ENCODE measurements at places on chromosomes 11 and 22. TPM values are rescaled to one million over a fixed set of nuclear protein-coding genes. Genes with fewer than 3 reads are reported as not detected.

The ZNF70 gene
- 8.0 TPM for total RNA-seq

GRCh38 chr11:103544874-103545273 lies 435.6 kb downstream of the DYNC2H1 start:
- ATAC-seq, result no peak
- H3K27me3 ChIP-seq, result no peaks in the 10 kb centered on the region
- no peak overlapping the region for H3K4me3 ChIP-seq
- no peaks in the 10 kb centered on the region for H3K4me1 ChIP-seq
- no peaks in the 10 kb centered on the region for H3K36me3 ChIP-seq

DNA sequence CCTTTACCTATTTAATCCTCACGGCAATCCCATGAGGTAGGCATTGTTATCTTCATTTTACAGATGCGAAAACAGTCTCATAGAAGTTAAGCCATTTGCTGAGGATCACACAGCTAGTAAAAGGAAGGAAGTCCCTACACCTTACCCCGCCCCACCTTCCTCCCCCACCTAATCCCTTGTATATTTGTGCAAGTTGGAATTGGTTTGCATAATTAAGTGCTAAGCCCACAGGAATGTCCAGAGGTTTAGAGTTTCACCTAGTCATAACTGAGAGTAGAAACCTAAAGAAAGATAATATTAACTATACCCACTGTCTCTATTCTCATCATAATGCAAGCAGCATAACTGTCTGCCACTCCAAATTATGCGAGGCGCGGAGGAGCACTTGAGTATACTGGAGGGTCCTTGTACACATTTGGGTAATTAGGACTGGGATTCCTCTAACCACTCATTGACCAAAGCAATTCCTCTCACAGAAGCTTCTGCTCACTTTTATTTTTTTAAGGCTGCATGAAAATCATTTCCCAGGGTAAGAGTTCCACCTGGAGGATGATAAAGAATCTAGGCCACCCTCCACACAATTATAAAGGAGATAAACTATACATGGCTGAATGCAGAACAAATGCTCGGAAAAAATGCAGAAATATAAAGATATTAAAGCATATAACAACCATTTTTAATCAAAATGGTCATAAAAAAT lies 199.9 kb downstream of the FAM181B start:
- ATAC-seq, result no peak
- H3K27me3 ChIP-seq, result no peaks in the 10 kb centered on the region
- no peak overlapping the region for H3K27ac ChIP-seq
- no peaks in the 10 kb centered on the region for H3K36me3 ChIP-seq
- H3K4me1 ChIP-seq, result no peaks in the 10 kb centered on the region

The ARHGAP8 gene
- not detected for total RNA-seq

DNA sequence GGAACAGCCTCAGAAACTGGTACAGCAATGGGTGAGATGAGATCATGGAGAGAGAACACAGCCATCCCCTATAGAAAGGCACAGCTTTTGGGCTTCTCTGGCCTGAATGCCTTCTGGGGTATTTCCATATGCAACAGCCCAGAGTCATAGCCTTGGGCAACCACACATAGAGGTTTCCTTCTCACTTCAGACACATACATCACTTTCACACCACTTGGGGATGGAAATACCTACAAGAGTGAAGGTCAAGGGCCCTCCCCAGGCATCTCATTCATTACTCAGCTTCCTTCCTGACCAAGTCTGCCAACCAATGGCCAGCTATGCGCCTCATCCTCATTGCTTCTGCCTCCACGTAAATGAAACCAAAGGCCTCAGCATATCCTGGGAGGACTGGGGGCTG lies 17.7 kb upstream of the OLFML1 start:
- no peak overlapping the region for H3K27ac ChIP-seq
- no peaks in the 10 kb centered on the region for H3K4me1 ChIP-seq
- H3K36me3 ChIP-seq, result no peaks in the 10 kb centered on the region
- H3K4me3 ChIP-seq, result no peak overlapping the region

- no peak overlapping the region for H3K4me3 ChIP-seq
- no peaks in the 10 kb centered on the region for H3K27me3 ChIP-seq
- no peak for ATAC-seq
- no peaks in the 10 kb centered on the region for H3K36me3 ChIP-seq
- H3K4me1 ChIP-seq, result peaks cover 47% of the 10 kb centered on the region
These were observed 200.6 kb downstream of the NAV2 start for GRCh38 chr11:19912958-19913892.

DNA sequence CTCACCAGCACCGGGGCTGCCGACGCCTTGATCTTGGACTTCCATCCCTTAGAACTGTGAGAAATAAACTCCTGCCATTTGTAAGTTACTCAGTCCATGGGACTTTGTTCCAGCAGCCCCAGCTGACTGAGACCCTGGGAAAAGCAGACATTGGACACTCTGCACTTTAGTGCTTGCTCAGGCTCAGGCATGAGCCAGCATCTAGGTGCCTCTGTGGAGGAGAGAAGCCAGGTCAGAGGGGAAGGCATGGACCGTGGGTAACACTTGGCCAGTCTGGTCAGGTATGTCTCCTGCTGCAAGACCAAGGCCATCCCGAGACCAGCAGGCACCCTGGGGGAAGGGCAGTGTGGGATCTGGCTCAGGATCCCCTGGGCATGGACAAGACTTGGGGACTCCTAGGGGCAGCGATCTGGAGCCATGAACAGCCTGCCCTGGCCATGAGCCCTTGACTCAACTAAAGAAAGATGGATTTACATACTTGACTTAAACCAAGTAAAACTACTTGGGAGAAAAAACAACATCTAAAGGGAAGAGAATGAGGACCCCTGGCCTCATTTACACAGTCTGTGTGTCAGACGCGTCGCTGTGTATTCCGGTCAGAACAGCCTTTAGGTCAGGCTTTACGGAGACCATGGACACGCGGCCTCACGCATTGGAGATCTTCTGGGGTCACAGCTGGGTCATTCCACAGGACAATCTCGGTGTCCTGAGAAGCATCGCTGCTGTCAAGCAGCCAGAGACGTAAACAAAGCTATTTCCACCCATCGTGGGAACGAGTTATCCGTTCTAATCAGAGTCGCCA lies 497.1 kb downstream of the BRD1 start:
- H3K4me3 ChIP-seq, result no peak overlapping the region
- no peaks in the 10 kb centered on the region for H3K4me1 ChIP-seq
- peaks cover 63% of the 10 kb centered on the region for H3K27me3 ChIP-seq
- no peak overlapping the region for H3K27ac ChIP-seq

The APOBEC3B gene
- total RNA-seq, result not detected

DNA sequence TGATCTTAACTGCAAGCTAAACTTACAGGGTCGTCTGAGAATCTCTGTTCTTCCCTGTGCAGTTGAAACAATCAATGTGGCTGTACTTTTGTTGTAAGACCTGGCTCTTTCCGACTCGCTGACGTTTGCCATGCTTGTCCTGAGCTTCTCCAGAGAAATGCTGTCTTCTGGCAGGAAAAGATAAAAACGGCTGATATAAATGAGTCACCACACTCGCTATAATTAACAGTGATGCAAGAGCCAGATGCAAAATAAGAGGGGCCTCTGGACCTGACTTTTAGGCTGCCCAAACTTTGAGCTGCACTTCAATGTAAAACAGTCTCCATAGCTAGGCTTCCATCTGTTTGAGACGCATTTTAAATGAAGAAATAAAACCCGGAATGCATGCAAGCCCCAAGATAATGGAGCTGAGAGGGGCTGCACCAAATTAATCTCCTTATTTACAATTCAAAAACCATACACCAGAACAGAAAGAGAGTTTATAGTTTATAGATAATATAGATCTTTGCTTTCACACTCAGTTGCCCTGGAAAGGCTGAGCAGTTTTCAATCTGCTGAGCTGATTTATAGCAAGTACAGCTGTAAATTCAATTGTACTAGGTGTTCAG lies 48.5 kb downstream of the WT1 start:
- no peak overlapping the region for H3K27ac ChIP-seq
- no peak overlapping the region for H3K4me3 ChIP-seq
- H3K36me3 ChIP-seq, result no peaks in the 10 kb centered on the region
- ATAC-seq, result no peak
- H3K4me1 ChIP-seq, result no peaks in the 10 kb centered on the region
- H3K27me3 ChIP-seq, result peaks cover 29% of the 10 kb centered on the region

Data from gastroesophageal sphincter (tissue), 4 donors.